T-helper 2 cell (primary cell): ENCODE measurements at places on chromosomes 1 and 21.

DNA sequence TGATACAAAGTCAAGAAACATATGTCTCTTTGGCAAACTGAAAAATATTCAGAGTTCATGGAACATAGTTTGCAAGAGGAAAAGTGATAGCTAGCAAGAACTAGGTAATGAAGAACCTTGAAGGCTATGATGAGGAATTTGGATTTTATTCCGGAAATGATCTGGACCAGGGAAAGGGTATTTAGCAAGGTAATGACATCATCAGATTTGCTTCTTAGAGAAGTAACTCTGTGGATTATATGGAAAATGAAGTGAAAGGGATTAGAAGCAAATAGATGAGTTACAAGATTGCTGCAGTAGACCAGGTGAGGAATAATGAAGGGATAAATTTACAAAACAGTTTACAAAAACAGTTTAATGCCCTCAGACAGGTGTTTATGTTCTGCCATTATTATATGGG is 197.3 kb downstream of the RASAL2 start:
- DNase-seq: no peak

DNA sequence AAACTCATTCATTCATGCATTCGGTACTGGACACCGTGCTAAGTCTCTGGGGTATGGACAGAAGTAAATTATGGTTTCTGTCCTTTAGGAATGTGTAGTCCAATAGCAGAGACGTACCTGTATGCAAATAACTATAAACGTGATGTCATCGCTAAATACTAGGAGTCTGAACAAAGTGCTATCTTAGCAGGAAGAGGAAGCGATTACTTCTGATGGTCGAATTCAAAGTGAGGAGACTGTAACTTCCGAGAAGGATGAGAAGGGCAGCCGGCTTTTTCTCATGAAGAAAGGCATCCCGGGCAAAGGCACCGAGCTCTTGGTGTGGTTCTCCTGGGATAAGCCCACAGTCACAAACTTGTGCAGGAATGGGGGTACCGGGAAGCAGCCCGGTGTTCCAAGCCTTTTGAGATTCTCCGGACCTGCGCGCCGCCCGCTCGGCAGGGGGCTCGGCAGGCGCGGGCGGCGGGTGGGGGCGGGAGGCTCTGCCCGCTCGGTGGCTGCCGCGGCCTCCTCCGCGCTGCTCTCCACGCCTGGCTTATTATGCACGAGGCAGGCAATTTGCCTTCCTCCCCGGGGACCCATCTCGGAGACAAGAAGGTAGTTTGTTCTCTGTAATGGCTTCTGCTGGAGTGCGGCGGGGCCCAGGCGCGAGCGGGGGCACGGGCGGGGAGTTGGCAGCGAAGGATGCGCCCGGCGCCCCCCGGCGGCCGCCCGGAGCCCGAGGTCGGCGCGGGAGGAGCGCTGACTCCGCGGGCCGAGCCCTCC is 67.5 kb upstream of the CD1D start:
- DNase-seq: no peak

DNA sequence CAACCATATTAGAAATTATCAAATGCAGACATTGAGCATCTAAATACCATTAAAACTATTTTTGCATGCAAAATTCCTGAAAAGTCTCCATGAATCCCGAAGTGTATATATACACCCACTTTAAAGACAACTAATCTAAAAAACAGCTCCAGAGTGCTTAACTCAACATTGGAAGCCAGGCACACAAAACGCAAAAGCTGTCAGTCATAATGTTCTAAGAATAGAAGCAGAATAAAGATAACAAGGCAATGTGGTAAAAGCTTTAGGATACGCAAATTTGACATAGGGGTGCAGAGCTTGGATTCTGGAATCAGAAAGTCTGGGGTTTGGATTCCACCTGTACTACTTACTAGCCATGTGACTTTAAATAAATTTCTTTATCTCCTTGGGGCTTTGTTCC is 62.5 kb downstream of the SMYD3 start:
- no peak for DNase-seq

- DNase-seq: no peak
Observed at GRCh38 chr1:38746941-38747600, 112.5 kb downstream of the RRAGC start.

- no peak for DNase-seq
Observed at GRCh38 chr1:71377886-71378285, 297.1 kb upstream of the ZRANB2 start.
